Heart left ventricle (tissue), 16 donors: ENCODE measurements at places on chromosomes 16 and 17. TPM values are rescaled to one million over a fixed set of nuclear protein-coding genes. Genes with fewer than 3 reads are reported as not detected.

CASKIN2 gene
- 42.8 TPM for total RNA-seq

GRCh38 chr17:35460354-35460851 lies 11.8 kb upstream of the SLFN13 start:
- DNase-seq, result peak; percentile 35
- H3K4me1 ChIP-seq, result no peaks in the 10 kb centered on the region
- peak overlapping the region; percentile 44 for H3K4me3 ChIP-seq
- no peaks in the 10 kb centered on the region for H3K36me3 ChIP-seq
- no peak overlapping the region for H3K27ac ChIP-seq
- H3K27me3 ChIP-seq, result peaks cover 3% of the 10 kb centered on the region

- H3K4me1 ChIP-seq, result no peaks in the 10 kb centered on the region
- no peak for DNase-seq
- H3K4me3 ChIP-seq, result no peak overlapping the region
- no peaks in the 10 kb centered on the region for H3K36me3 ChIP-seq
- no peak overlapping the region for H3K27ac ChIP-seq
- no peaks in the 10 kb centered on the region for H3K27me3 ChIP-seq
Measured at GRCh38 chr17:32623196-32623595, 136.4 kb downstream of the CDK5R1 start.

DNA sequence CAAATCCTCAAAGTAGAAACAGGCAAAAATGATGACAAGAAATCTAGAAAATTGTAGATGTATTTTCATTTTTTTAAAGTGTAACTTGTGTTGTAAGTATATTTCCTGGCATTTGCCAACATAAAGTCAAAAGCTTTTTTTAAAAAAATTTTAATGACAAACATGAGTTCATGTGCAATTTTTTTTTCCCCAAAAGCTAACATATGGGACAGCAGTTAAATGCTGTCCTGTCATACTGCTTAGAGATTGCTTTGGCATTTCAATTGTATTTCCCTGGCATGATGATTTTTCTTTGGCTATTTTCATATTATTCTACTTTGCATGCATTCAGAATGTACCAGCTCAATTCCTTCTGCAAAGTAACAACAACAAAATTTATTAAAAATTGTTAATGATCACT lies 24.5 kb upstream of the CPPED1 start:
- H3K4me1 ChIP-seq, result no peaks in the 10 kb centered on the region
- no peak overlapping the region for H3K27ac ChIP-seq
- no peak overlapping the region for H3K4me3 ChIP-seq
- H3K36me3 ChIP-seq, result no peaks in the 10 kb centered on the region
- no peak for DNase-seq
- peaks cover 5% of the 10 kb centered on the region for H3K27me3 ChIP-seq

- H3K27me3 ChIP-seq, result no peaks in the 10 kb centered on the region
- peaks cover 62% of the 10 kb centered on the region for H3K36me3 ChIP-seq
- no peak overlapping the region for H3K4me3 ChIP-seq
- no peak for DNase-seq
- H3K4me1 ChIP-seq, result peaks cover 3% of the 10 kb centered on the region
- H3K27ac ChIP-seq, result no peak overlapping the region
Measured at GRCh38 chr17:67171560-67171959, 73.4 kb downstream of the HELZ start.
